ENCODE measurements at places on chromosomes 12 and 14. TPM values are rescaled to one million over a fixed set of nuclear protein-coding genes. Genes with fewer than 3 reads are reported as not detected.
A peak's percentile ranks its signal among the peaks of the same experiment; 100 is the strongest.

DNA sequence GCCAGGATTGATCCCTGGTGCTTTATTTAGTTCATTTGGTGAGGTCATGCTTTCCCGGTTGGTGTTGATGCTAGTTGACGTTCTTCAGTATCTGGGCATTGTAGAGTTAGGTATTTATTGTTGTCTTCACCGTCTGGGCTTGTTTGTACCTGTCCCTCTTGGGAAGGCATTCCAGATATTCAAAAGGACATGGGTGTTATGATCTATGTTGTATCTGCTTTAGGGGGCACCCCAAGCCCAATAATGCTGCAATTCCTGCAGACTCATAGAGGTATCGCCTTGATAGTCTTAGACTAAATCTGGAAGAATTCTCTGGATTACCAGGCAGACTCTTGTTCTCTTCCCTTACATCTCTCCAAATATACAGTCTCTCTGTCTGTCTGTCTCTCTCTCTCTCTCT is 42.1 kb downstream of the AK7 start:
- peaks cover 5% of the 10 kb centered on the region for H3K27me3 ChIP-seq
- H3K27ac ChIP-seq, result no peak overlapping the region
- H3K4me3 ChIP-seq, result no peak overlapping the region
- H3K36me3 ChIP-seq, result no peaks in the 10 kb centered on the region
- no peak for DNase-seq

DNA sequence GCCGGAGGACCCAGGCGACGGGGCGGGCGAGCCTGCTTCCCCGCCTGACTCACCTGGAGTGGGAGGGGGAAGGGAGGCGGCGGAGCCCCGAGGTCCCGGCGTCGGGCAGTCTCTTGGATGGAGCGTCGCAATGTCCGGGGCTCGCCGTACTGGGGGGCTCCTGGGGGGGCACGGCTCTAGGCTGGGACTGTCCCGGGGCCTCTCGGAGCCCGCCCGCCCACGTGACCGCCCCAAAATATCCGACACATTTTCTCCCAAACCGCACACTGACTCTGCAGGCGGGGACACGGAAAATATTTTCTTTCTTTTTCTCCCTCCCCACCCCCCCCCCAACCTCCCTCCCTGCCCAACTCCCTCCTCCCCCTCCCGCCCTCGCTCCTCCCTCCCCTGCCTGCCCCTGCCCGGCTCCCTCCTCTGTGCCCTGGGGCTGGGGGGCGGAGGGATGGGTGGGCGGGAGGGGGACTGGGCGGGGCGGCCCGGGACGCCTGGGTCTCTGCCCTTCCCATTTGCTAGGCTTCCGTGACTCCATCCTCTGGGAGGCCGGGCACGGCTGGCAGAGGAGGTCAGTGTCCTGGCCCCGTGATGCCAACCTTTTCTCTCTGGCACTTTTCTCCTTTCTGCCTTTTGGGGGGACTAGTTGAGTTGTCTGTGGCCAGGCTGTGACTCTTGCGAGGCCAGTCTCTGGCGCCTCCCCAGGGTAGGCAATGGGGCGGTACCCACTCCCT is at the start of gene RARG:
RARG (minus strand) TSS at position 289 of the 725 bp plus-strand sequence. CDS start 4,664 bp downstream, outside the sequence.
- H3K27me3 ChIP-seq, result no peaks in the 10 kb centered on the region
- DNase-seq, result no peak
- peaks cover 30% of the 10 kb centered on the region for H3K4me1 ChIP-seq

Gene NTF3
- 0.74 TPM for total RNA-seq

DNA sequence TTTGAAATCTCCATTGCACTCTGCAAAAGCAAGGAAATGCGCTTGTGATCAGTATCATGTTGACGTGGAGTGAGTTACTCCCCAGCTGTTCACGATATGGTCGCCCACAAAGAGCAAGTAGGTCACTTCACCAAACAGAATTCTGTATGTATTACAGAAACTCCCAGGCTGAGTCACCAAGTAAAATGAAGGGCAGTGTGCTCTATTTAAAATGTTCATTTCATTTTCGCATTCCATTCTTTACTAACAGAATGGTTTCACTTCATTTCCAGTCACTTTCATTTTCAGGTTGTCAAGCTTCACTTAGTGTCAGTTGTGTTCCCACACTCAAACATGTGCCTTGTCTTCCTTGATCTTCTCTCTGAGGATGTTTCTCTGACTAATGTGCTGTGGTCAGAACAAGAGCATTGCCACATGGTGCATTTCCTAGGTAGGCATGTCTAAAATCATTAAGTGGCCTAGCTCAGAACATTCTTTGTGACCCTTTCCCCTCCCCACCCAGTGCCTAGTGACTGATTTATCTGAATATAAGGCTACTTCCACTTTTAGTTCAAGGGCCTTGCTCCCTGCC is 391.2 kb downstream of the RAD51B start:
- no peak overlapping the region for H3K4me3 ChIP-seq
- no peaks in the 10 kb centered on the region for H3K36me3 ChIP-seq
- peak overlapping the region; percentile 81 for H3K27ac ChIP-seq
- H3K4me1 ChIP-seq, result peaks cover 42% of the 10 kb centered on the region

Gene RHOJ
- 16.9 TPM for total RNA-seq

GRCh38 chr12:85516039-85516438 is 236.0 kb downstream of the ALX1 start:
- DNase-seq, result no peak
- H3K36me3 ChIP-seq, result no peaks in the 10 kb centered on the region
- no peaks in the 10 kb centered on the region for H3K4me1 ChIP-seq
- no peak overlapping the region for H3K4me3 ChIP-seq
- no peak overlapping the region for H3K27ac ChIP-seq

DNA sequence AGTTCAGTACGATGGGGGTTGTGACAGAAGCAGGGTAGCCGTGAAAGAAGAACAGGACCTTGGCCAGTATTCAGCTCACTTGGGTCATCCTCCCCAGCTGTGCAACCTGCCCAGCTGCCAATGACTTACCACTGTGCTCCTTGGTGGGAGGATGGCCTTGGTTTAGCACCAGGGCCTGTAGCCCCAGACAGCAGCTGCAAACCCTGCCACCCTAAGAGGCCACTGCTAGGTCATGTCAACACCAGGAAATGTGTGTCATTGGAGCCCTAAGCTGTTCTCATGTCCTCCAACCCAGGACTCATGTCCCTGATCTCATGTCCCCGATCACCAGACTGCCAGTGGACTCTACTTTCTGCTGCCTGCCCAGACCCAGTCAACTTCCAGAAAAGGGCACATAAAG is 3.0 kb upstream of the CRACR2A start:
- no peak overlapping the region for H3K4me3 ChIP-seq
- H3K36me3 ChIP-seq, result no peaks in the 10 kb centered on the region
- H3K27me3 ChIP-seq, result no peaks in the 10 kb centered on the region
- no peak overlapping the region for H3K27ac ChIP-seq

GRCh38 chr12:3463921-3464320 is 27.1 kb upstream of the PRMT8 start:
- H3K4me1 ChIP-seq, result no peaks in the 10 kb centered on the region
- no peaks in the 10 kb centered on the region for H3K27me3 ChIP-seq
- H3K27ac ChIP-seq, result no peak overlapping the region
- no peak overlapping the region for H3K4me3 ChIP-seq
- no peaks in the 10 kb centered on the region for H3K36me3 ChIP-seq

Gene OR6C2
- not detected for total RNA-seq

Gene ADAM20
- total RNA-seq, result 0.22 TPM

DNA sequence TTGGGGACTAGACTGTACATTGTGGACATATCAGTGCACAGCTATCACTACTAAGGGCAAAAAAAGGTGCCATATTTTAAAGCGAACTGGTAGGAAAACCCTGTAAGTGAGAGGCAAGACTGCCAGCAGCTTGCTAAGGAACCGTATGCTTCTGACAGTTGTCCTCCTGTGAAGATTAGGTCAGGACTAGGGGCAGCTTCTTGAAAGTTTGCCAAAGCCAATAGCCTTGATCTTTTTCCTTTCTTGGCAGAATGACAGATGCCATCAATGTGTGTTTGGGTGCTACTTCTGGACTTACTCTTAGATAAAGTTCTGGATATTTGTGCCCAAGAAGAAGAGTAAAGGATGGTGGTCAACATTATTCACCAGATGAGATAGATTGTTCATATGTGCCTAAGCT is 7.4 kb downstream of the DAAM1 start:
- H3K27me3 ChIP-seq, result no peaks in the 10 kb centered on the region
- H3K27ac ChIP-seq, result no peak overlapping the region
- DNase-seq, result no peak
- H3K4me3 ChIP-seq, result no peak overlapping the region
- H3K4me1 ChIP-seq, result peaks cover 94% of the 10 kb centered on the region

DNA sequence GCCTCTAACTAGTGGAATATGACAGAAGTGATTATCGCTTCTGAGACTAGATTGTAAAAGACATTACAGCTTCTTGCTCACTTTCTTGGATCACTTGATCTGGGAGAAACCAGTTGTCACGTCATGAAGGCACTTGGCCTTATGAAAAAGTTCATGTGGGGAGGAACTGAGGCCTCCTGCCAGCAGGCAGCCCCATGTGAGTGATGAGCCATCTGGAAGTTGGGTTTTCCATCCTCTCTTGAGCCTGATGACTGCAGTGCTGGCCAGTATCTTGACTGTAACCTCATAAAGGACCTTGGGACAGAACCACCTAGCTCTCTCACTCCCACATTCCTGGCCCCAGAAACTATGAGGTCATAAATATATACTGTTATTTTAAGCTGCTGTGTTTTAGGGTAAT is 28.0 kb downstream of the TTLL5 start:
- H3K27ac ChIP-seq, result no peak overlapping the region
- H3K36me3 ChIP-seq, result no peaks in the 10 kb centered on the region
- no peaks in the 10 kb centered on the region for H3K4me1 ChIP-seq

- peak; percentile 73 for DNase-seq
- peaks cover 9% of the 10 kb centered on the region for H3K36me3 ChIP-seq
- no peaks in the 10 kb centered on the region for H3K27me3 ChIP-seq
- H3K27ac ChIP-seq, result peak overlapping the region; percentile 97
- H3K4me3 ChIP-seq, result peak overlapping the region; percentile 85
These were observed 1.4 kb upstream of the ARHGEF40 start for GRCh38 chr14:21068521-21069387.

Gene NOS1
- total RNA-seq, result 0.23 TPM

DNA sequence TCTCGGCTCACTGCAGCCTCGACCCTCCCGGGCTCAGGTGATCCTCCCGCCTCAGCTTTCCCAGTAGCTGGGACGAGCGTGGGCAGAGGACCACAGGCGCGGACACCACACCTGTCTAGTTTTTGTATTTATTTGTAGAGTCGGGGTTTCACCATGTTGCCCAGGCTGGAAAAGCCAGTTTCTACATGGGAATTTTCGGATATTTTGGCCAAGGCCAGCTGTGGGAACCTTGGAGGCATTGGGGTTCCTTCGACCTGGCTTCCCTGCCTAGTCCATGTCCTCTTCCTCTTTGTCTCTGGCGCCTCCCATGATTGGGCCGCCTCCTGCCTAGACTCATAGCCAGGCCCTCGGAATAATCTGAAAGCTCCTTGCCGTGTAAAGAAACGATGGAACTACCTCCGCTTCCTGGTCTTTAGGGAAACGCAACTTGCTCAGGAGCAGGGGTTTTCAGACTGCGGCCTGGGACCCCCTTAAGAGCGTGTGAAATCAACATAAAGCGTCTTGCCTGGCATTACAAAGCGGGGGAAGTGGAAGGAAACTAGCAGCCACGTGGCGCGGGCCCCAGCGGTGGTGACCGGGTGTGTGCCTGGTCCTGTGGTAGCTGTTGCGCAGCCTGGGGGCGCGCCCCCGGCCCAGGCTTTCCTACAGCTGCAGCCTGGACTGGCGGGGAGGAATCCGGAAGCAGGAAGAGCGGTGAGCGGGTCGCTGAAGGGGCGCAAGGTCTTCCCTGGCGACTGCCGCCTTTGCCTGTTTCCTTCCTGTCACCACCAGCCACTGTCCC is 1.4 kb upstream of the HSP90AA1 start:
- peak overlapping the region; percentile 86 for H3K4me3 ChIP-seq
- H3K27me3 ChIP-seq, result no peaks in the 10 kb centered on the region
- DNase-seq, result peak; percentile 51
- peaks cover 29% of the 10 kb centered on the region for H3K36me3 ChIP-seq
- peak overlapping the region; percentile 100 for H3K27ac ChIP-seq

Gene YAF2
- total RNA-seq, result 66.2 TPM

- H3K27me3 ChIP-seq, result no peaks in the 10 kb centered on the region
- peaks cover 59% of the 10 kb centered on the region for H3K4me1 ChIP-seq
- no peaks in the 10 kb centered on the region for H3K36me3 ChIP-seq
These were observed 141.0 kb downstream of the SLC16A7 start for GRCh38 chr12:59736786-59737185.

Gene RNASE1
- 92.1 TPM for total RNA-seq

DNA sequence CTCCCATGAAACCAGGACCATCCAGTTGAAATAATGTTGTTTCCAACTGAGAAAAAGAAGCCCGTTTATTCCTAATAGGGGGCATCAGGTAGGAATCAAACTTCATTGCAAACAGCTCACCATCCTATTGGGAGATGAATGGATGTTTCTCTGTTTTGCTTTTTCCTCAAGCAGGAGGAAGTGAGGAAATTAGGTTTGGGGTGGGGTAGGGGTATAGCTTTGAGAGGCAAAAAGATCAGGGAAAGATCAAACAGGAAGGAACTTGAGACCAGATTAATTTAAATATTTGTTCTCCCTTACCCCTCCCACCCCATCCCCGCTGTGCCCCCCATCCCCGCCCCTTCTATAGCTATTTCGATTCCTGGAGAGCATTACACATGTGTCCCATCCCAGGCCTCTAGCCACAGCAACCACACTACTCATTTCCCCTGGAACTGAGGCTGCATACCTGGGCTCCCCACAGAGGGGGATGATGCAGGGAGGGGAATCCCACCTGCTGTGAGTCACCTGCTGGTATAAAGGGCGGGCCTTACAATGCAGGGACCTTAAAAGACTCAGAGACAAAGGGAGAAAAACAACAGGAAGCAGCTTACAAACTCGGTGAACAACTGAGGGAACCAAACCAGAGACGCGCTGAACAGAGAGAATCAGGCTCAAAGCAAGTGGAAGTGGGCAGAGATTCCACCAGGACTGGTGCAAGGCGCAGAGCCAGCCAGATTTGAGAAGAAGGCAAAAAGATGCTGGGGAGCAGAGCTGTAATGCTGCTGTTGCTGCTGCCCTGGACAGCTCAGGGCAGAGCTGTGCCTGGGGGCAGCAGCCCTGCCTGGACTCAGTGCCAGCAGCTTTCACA is at the start of gene IL23A:
IL23A (plus strand) TSS at position 577 of the 850 bp plus-strand sequence; CDS start at position 738, 161 bp downstream.
- DNase-seq, result no peak
- no peak within 1 kb of the TSS for H3K27ac ChIP-seq
- no peak within 1 kb of the TSS for H3K4me3 ChIP-seq
- no peaks in the 10 kb centered on the region for H3K27me3 ChIP-seq
- H3K4me1 ChIP-seq, result peaks cover 3% of the 10 kb centered on the region

Gene STX2
- total RNA-seq, result 8.4 TPM

Gene HCAR2
- total RNA-seq, result not detected

GRCh38 chr12:110590806-110591326 is 7.7 kb upstream of the PPTC7 start:
- no peak overlapping the region for H3K4me3 ChIP-seq
- no peak for DNase-seq
- H3K36me3 ChIP-seq, result no peaks in the 10 kb centered on the region
- peaks cover 17% of the 10 kb centered on the region for H3K4me1 ChIP-seq
- no peaks in the 10 kb centered on the region for H3K27me3 ChIP-seq

- H3K4me1 ChIP-seq, result no peaks in the 10 kb centered on the region
- no peaks in the 10 kb centered on the region for H3K27me3 ChIP-seq
- H3K36me3 ChIP-seq, result peaks cover 6% of the 10 kb centered on the region
- DNase-seq, result no peak
These were observed 60.7 kb upstream of the VPS33A start for GRCh38 chr12:122327014-122327413.

- no peaks in the 10 kb centered on the region for H3K36me3 ChIP-seq
- H3K27ac ChIP-seq, result no peak overlapping the region
- no peak overlapping the region for H3K4me3 ChIP-seq
- H3K27me3 ChIP-seq, result no peaks in the 10 kb centered on the region
These were observed 163.0 kb upstream of the KRR1 start for GRCh38 chr12:75674393-75674792.

GRCh38 chr14:80364274-80364673 is 153.0 kb upstream of the DIO2 start:
- H3K4me1 ChIP-seq, result no peaks in the 10 kb centered on the region
- no peak overlapping the region for H3K4me3 ChIP-seq
- H3K27ac ChIP-seq, result no peak overlapping the region
- no peak for DNase-seq

Gene NDRG2
- total RNA-seq, result 343 TPM

All from heart right ventricle (tissue), 16 donors.